PC-3 (cell line): ENCODE measurements at places on chromosomes 11 and 22. TPM values are rescaled to one million over a fixed set of nuclear protein-coding genes. Genes with fewer than 3 reads are reported as not detected.

RIMBP3C gene
- 0.29 TPM in 1 of 2 replicates, not detected in the other for total RNA-seq

GRCh38 chr22:48744967-48745841, 1082.5 kb downstream of the BRD1 start:
- no peaks in the 10 kb centered on the region for H3K27me3 ChIP-seq
- no peak overlapping the region for H3K27ac ChIP-seq
- no peak for DNase-seq
- H3K4me1 ChIP-seq: no peaks in the 10 kb centered on the region

GRCh38 chr11:82775736-82776346, 42.2 kb upstream of the FAM181B start:
- H3K36me3 ChIP-seq: no peaks in the 10 kb centered on the region
- no peaks in the 10 kb centered on the region for H3K27me3 ChIP-seq
- H3K27ac ChIP-seq: no peak overlapping the region
- H3K4me3 ChIP-seq: no peak overlapping the region
- DNase-seq: peak; percentile 89
- peaks cover 13% of the 10 kb centered on the region; the same call in 1 of the 2 replicates for H3K4me1 ChIP-seq

GRCh38 chr11:19816040-19816439, 103.4 kb downstream of the NAV2 start:
- DNase-seq: no peak
- H3K27ac ChIP-seq: no peak overlapping the region
- peaks cover 9% of the 10 kb centered on the region for H3K4me1 ChIP-seq
- no peak overlapping the region for H3K4me3 ChIP-seq

MGAT3 gene
- 0.06 TPM in 1 of 2 replicates, not detected in the other for total RNA-seq

GRCh38 chr11:27179334-27179733, 138.7 kb downstream of the BBOX1 start:
- no peaks in the 10 kb centered on the region for H3K36me3 ChIP-seq
- H3K27me3 ChIP-seq: no peaks in the 10 kb centered on the region
- no peaks in the 10 kb centered on the region for H3K4me1 ChIP-seq
- H3K4me3 ChIP-seq: no peak overlapping the region

DNA sequence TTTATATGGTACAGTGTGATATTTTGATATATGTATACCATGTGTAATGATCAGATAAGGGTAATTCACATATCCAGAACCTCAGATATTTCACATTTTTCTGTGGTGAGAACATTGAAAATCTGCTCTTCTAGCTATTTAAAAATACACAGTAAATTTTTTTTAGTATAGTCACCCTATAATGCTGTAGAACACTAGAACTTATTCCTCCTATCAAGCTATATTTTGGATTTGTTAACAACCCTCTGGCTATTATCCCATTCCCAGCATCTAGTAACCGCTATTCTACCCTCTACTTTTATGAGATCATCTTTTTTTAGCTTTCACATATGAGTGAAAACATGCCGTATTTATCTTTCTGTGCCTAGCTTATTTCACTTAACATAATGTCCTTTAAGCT, 65.5 kb upstream of the SYT9 start:
- peak; percentile 41 for DNase-seq
- H3K27ac ChIP-seq: no peak overlapping the region
- H3K4me3 ChIP-seq: no peak overlapping the region
- no peaks in the 10 kb centered on the region for H3K36me3 ChIP-seq
- no peaks in the 10 kb centered on the region for H3K4me1 ChIP-seq

DNA sequence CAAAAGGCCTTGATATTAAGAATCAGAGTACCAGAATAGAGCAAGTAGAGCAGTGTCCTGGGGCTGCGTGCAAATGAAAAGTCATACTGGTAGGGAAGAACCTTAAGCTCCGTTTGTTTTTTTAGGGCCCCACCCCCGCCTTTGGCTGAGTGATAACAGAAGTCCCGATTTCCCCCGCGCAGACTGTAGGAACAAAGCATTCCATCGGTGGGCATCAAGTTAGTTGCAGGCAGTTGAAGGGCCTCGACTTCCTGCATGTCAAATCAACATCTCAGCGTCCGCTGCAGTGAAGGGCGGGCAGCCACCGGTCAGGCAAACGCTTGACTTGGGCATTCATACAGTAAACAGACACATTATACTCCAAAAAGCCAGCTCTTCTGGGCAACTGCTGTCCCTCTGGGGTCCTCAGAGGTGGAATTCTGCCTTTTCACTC, 11.7 kb downstream of the LRP4 start:
- H3K4me1 ChIP-seq: no peaks in the 10 kb centered on the region
- no peaks in the 10 kb centered on the region for H3K27me3 ChIP-seq
- no peaks in the 10 kb centered on the region for H3K36me3 ChIP-seq
- no peak for DNase-seq
- H3K27ac ChIP-seq: no peak overlapping the region
- no peak overlapping the region for H3K4me3 ChIP-seq

DNA sequence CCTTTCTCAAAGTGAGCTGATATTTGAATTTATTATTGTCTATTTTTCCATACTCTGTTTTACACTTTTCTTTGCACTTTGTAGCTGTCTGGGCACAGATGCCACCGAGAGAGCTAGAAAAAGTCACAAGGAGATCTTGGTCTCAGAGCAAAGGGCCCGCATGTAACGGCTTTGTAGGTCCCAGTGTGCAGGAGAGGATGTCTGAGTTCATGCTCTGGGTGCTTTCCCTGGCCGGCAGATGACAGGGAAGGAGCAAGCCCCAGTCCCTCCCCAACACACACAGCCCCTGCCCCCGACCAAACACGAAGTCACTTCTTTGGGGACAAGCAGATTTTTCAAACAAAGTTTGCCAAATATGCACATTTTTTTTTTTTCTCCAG, 55.8 kb downstream of the SMIM38 start:
- no peak overlapping the region for H3K27ac ChIP-seq
- H3K4me1 ChIP-seq: peaks cover 11% of the 10 kb centered on the region
- no peak overlapping the region for H3K4me3 ChIP-seq
- H3K27me3 ChIP-seq: no peaks in the 10 kb centered on the region

- no peak overlapping the region for H3K4me3 ChIP-seq
- DNase-seq: no peak
- no peaks in the 10 kb centered on the region for H3K36me3 ChIP-seq
- H3K4me1 ChIP-seq: no peaks in the 10 kb centered on the region
- H3K27me3 ChIP-seq: no peaks in the 10 kb centered on the region
- no peak overlapping the region for H3K27ac ChIP-seq
Observed at GRCh38 chr11:31767685-31768084, 43.4 kb downstream of the PAX6 start.

DNA sequence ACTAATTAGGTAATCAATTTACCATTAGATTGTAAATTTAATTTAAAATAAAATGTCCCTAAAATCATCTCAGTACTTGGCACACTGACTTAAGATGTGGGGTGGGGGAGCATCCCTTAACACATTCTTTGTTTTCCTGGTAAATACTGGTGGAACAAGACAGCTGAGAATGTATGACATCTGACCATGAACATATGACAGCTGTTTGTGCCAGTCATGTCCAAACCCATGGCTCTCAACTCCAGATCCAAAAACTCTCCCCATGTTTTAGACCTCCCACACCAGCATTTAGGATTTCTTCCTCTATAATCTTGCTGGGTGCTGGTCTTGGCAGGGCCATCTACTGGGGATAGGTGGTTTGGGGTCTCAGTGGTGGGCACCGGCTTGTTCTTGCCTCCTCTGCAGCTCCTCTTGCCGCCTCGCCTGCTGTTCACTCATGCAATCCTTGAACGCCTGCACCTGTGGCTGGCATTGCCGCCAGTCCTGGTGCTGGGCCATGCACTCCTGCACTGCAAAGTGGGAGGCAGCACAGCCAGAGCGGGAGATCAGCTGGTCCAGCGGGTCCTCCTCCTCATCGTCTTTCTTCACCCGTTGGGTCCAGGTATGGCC, 3.8 kb downstream of the COA4 start:
- H3K36me3 ChIP-seq: peaks cover 28% of the 10 kb centered on the region; the same call in 1 of the 2 replicates
- no peaks in the 10 kb centered on the region for H3K27me3 ChIP-seq
- no peak overlapping the region for H3K4me3 ChIP-seq
- no peak for DNase-seq
- no peak overlapping the region for H3K27ac ChIP-seq
- H3K4me1 ChIP-seq: peaks cover 29% of the 10 kb centered on the region

GRCh38 chr22:37971475-37972434, 12.6 kb downstream of the SOX10 start:
- H3K4me1 ChIP-seq: no peaks in the 10 kb centered on the region
- H3K36me3 ChIP-seq: peaks cover 5% of the 10 kb centered on the region
- DNase-seq: no peak
- no peak overlapping the region for H3K4me3 ChIP-seq
- H3K27ac ChIP-seq: no peak overlapping the region
- no peaks in the 10 kb centered on the region for H3K27me3 ChIP-seq

GLYAT gene
- not detected in 2 replicates for total RNA-seq

IRAG1 gene
- total RNA-seq: 0.29 TPM in 1 of 2 replicates, not detected in the other

- peaks cover 22% of the 10 kb centered on the region for H3K4me1 ChIP-seq
- H3K27me3 ChIP-seq: no peaks in the 10 kb centered on the region
- no peak overlapping the region for H3K4me3 ChIP-seq
- no peak overlapping the region for H3K27ac ChIP-seq
Observed at GRCh38 chr11:130831506-130831905, 84.8 kb downstream of the SNX19 start.

DNA sequence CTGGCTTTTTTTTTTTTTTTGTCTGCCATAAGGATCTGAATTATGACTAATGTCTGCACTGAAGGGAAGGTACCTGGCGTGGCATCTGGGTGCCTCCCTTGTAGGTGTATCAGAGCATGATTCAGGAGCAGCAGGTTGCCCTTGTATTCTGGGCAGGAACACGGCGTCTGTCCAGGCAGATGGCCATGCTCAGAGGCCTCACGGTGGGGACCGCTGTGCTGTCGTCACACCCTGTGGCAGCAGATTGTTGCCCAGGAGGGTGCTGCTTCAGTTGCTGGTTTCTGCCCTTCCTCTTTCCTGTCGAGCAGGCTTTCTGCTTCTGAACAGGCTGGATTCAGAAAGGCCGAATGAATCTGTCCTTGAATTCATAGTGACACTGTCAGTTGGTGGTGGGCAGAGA, 11.0 kb downstream of the ZNRF3 start:
- H3K4me3 ChIP-seq: no peak overlapping the region
- peaks cover 6% of the 10 kb centered on the region; the same call in 1 of the 2 replicates for H3K4me1 ChIP-seq
- H3K36me3 ChIP-seq: no peaks in the 10 kb centered on the region
- no peak overlapping the region for H3K27ac ChIP-seq
- H3K27me3 ChIP-seq: no peaks in the 10 kb centered on the region
- DNase-seq: peak; percentile 39

DNA sequence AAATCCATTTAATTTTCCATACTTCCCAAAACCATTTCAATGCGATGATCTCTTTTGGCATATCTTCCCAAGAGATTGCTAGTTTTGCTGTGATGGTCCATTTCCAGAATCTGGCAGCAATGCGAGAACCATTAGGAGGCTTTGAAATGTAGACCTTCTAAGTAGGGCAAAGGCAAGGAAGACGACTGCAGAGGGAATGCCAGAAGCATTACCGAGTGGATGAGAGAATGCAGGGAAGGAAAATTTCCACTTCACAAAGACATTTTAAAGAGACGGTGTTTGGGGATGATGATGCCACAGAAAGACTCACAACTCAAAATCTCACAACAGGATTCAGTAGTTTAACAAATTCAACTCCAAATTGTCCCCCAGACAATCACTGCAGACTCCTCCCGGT, 471 bp upstream of the CEP126 start:
- H3K27me3 ChIP-seq: no peaks in the 10 kb centered on the region
- no peaks in the 10 kb centered on the region for H3K36me3 ChIP-seq
- DNase-seq: peak; percentile 27
- H3K4me3 ChIP-seq: peak overlapping the region; percentile 78

DNA sequence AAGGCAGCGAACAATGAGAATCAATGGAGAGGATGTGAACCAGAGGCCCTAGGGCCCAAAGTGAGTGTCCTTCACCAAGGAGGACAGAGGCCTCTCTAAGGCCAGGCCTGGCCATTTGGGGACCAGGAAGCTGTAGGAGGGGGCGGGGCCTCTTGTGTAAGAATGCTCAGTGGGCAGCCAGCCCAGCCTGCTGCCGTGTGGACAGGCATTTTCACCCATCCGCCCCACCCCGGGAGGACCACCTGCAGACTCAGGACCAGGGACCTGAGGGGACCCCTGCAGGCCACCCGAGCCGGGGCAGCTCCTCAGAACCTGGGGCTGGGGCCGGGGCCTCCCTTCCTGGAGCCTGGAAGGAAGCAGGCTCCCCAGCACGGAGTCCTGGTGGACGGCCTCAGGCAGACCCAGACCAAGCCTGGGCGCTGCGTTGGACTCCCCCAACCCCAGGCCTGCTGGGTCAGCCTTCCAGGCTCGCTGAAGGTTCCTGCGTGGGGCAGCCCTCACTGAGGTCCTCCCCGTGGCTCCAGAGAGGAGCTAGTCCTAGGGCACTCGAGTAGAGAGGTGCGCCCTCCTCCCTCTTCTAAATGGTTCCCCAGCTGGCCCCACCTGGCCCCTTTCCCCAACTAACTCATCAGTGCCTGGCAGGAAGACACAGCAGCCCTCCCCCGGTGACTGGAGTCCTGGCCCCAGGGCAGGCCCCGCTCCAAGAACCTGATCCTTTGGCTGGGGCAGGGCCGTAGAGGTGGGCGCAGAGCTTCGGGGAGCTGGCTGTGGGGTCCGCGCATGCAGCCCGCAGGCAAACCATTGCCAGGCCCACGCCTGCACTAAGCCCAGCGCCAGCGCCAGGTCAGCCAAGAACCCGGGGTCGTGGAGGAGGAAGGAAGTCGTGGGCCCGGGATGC, 1.5 kb upstream of the TRABD start:
- no peaks in the 10 kb centered on the region for H3K27me3 ChIP-seq
- peaks cover 16% of the 10 kb centered on the region for H3K4me1 ChIP-seq
- peak; percentile 13 for DNase-seq
- H3K4me3 ChIP-seq: no peak overlapping the region
- H3K36me3 ChIP-seq: no peaks in the 10 kb centered on the region

DNA sequence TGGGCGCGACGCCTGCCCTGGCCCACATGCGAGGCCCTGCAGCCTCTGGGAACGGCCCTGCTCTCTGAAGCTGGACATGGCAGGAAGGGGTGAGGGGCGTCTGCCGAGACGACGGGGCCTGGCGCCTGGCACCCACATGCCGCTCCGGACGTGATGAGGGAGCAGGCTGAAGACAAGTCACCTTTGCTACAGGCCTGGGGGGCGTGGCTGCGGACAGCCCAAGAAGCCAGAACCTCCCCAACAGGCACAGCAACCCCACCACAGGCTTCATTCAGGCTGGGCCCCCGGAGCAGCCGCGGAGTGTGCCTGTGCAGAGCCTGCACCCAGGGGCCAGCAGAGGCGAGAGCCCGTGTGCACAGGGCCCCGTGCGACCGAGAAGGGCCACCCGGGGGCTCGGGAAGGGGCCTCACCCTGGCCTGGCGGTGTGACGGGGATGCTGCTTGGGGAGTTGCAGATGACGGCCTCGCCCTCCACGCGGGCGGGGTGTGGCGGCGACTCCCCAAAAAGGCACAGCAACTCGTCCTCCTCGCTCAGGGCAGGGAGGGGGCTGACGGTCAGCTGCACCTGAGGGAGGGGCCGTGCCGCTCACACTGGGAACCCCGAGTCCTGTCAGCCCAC, 16.6 kb upstream of the MAPK11 start:
- no peak overlapping the region for H3K27ac ChIP-seq
- H3K4me3 ChIP-seq: no peak overlapping the region
- H3K4me1 ChIP-seq: peaks cover 12% of the 10 kb centered on the region
- no peak for DNase-seq
- H3K36me3 ChIP-seq: peaks cover 1% of the 10 kb centered on the region; the same call in 1 of the 2 replicates
- no peaks in the 10 kb centered on the region for H3K27me3 ChIP-seq

CHRM4 gene
- total RNA-seq: not detected in 2 replicates
